ENCODE measurements at places on chromosomes 16 and 17. TPM values are rescaled to one million over a fixed set of nuclear protein-coding genes. Genes with fewer than 3 reads are reported as not detected.
A peak's percentile ranks its signal among the peaks of the same experiment; 100 is the strongest.

Gene SLC52A1
- 0.13 TPM for total RNA-seq

DNA sequence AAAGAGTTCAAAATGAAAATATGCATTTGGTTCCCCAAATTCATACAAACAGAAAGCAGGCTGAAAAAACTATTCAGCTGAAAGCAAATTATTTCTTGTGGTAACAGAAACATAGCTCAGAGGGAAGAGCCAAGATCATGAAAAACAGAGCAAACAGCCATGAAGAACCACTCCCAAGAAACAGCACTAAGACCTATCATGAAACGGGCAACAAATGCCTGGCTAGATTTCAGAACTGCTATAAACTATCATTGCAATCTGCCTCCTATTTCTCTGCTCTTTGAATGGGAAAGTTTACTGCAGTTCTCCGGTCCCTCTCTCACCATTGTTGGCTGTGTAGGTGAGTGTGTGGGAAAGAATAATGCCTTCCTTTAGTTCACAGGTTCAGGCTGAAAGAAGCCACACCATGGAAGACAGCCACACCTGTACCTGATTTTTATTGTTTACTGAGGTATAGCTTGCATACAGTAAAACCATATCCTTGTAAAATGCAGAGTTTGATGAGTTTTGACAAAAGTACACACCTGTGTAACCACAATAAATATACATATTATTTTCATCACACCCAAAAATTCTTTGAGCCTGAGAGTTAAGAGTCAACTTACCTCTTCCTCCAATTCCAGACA, 48.2 kb downstream of the CEP112 start:
- no peak overlapping the region for H3K4me3 ChIP-seq
- no peaks in the 10 kb centered on the region for H3K36me3 ChIP-seq

- H3K27me3 ChIP-seq: no peaks in the 10 kb centered on the region
- H3K4me3 ChIP-seq: no peak overlapping the region
- DNase-seq: no peak
- no peaks in the 10 kb centered on the region for H3K36me3 ChIP-seq
- no peaks in the 10 kb centered on the region for H3K4me1 ChIP-seq
These were observed 1317.7 kb downstream of the CDH11 start for GRCh38 chr16:63804126-63804525.

Gene KRTAP2-1
- not detected for total RNA-seq

DNA sequence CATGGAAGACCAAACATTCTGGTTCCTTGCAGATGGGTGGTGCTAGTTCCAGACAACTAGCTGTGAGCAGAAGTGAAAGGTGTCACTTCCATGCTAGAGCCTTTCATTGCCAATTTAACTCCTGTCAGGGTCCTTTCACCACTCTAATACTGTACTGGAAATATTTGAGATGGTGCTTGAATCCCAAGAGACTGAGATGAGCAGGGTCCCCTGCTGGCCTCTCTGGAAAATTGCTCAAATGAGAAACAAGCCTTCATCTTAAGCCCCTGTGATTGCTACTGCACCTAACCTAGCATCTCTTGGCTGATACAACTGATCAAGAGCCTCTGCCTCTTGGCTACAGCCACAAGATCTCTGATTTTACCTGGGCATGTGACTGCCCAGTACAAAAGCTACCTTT, 7.4 kb upstream of the VAC14 start:
- H3K4me1 ChIP-seq: no peaks in the 10 kb centered on the region
- no peaks in the 10 kb centered on the region for H3K36me3 ChIP-seq
- H3K4me3 ChIP-seq: no peak overlapping the region
- no peak overlapping the region for H3K27ac ChIP-seq
- DNase-seq: no peak
- peaks cover 24% of the 10 kb centered on the region for H3K27me3 ChIP-seq

GRCh38 chr16:2482708-2483534, 8.0 kb downstream of the TBC1D24 start:
- no peak overlapping the region for H3K4me3 ChIP-seq
- no peak for DNase-seq

Gene MAF
- total RNA-seq: 0.31 TPM

DNA sequence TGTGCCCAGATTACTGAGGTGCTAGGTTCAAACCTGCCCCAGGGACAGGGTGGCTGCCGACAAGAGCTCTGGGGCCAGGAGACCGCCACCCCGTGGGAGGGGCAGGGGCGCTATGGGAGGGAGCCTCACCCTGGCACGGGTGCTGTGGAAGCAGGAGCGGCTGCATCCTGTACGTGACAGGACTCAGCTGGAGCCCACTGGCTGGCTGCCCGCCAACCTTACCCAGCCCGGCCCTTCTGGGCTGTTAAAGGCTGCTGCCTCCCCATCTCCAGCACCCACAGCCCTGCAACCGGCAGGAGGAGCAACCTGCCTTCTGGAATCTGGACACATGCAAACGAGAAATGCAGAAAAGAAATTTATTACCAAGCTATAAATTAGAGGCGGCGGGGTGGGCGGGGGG, 11.2 kb downstream of the PAM16 start:
- peaks cover 4% of the 10 kb centered on the region for H3K4me1 ChIP-seq
- no peak for DNase-seq
- H3K27me3 ChIP-seq: no peaks in the 10 kb centered on the region
- H3K4me3 ChIP-seq: no peak overlapping the region
- peaks cover 6% of the 10 kb centered on the region for H3K36me3 ChIP-seq

DNA sequence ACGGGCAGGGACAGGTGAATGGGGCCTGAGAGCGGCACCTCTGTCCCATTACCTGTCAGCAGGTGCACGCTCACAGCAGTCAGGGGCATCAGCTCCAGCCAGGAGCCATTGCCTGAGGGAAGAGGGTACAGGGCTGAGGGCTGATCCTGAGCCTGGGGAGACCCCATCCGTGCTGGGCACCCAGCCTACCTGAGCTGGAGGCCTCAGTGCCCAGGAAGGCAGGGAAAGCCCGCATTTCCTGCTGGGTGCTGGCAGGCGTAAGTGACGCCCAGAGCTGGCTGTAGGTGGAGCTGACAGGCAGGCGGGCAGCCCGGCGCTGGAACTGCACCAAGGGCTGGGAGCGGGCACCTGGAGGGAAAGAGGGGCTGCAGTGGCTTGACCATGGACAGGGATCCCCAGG, 7.4 kb downstream of the FAM171A2 start:
- peaks cover 16% of the 10 kb centered on the region for H3K4me1 ChIP-seq
- no peak for DNase-seq
- H3K36me3 ChIP-seq: peaks cover 9% of the 10 kb centered on the region
- no peak overlapping the region for H3K27ac ChIP-seq

DNA sequence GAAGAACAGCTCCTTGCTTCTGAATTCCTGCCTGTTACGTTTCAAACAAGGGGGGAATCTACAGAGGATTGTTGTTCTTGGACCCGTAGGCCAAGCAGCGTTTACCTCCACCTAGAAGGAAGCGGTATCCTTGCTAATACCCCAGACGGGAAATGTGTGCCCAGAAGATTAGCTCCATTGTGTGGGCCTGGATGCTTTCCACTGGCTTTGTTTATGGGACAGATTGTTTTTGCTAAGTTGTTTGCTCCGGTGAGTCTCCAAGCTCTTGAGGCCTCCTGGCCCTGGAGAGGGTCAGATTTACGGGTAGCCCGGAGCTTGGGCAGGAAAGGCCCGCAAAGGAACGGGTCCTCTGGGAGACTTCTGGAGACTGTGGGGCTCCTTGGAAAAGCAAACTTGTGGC, 28.4 kb upstream of the MRTFB start:
- H3K4me1 ChIP-seq: no peaks in the 10 kb centered on the region
- no peaks in the 10 kb centered on the region for H3K36me3 ChIP-seq
- DNase-seq: no peak
- peaks cover 15% of the 10 kb centered on the region for H3K27me3 ChIP-seq
- H3K4me3 ChIP-seq: no peak overlapping the region

DNA sequence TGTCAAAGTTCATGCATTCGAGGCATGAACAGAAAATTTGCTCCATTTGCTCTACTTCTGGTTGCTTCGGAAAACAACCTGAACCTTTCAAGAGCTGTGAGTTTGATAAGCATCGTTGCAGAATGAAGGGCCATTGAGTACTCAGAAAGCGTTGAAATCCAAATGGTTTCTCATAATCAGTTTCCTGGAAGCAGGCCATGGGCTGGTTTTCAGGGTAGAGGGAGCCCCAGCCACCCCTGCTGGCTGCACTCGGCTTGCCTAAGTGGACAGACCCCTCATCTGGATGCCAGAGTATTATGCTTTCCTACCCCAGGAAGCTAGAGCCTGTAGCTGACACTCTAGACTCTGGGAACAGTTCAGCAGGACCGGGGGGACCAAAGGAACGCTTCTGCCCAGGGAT, 24.4 kb downstream of the SCNN1G start:
- peaks cover 15% of the 10 kb centered on the region for H3K27me3 ChIP-seq
- H3K36me3 ChIP-seq: no peaks in the 10 kb centered on the region

DNA sequence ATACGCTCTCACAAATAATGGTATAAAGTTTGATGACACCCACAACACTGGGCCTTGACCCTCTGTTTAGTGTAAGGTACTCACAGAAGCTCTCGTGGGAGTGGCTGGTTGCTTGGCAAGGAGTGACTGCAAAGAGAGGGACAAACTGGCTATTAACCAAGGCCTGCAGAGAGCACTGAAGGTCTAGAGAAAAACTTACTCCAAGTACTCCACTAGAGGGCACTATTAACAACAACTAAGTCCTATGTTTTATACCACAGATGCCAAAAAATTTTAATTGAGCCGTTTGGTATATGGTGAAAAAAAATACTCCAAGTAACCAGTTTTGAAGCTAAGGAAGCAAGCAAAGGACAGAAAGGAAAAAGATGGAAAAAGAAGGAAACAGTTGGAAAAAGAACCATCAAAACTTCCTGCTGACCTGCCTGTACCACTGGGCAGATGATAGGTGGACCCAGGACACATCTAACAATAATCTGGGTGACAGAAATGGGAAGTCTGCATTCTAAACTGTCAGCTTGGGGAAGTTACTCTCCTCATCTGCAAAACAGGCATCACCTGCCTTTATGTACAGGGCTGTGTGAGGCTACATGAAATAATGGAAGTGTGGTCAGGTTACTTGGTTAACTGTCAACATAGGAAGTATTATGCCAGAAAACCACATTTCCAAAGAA, 23.2 kb downstream of the DYNC1LI2 start:
- peak; percentile 60 for DNase-seq
- no peaks in the 10 kb centered on the region for H3K4me1 ChIP-seq

GRCh38 chr17:65039336-65039988, 17.1 kb downstream of the GNA13 start:
- H3K4me1 ChIP-seq: peaks cover 28% of the 10 kb centered on the region
- no peak overlapping the region for H3K4me3 ChIP-seq
- H3K27me3 ChIP-seq: no peaks in the 10 kb centered on the region

- peak overlapping the region; percentile 67 for H3K27ac ChIP-seq
- H3K36me3 ChIP-seq: peaks cover 20% of the 10 kb centered on the region
- no peaks in the 10 kb centered on the region for H3K27me3 ChIP-seq
- peaks cover 60% of the 10 kb centered on the region for H3K4me1 ChIP-seq
- DNase-seq: no peak
- peak overlapping the region; percentile 94 for H3K4me3 ChIP-seq
These were observed 631 bp downstream of the RETREG3 start for GRCh38 chr17:42608305-42609181.

Gene KCNJ18
- not detected for total RNA-seq

Gene PPM1E
- 0.04 TPM for total RNA-seq
